ENCODE measurements at places on chromosomes 12 and 14. TPM values are rescaled to one million over a fixed set of nuclear protein-coding genes. Genes with fewer than 3 reads are reported as not detected.

- H3K36me3 ChIP-seq = no peaks in the 10 kb centered on the region
- H3K4me1 ChIP-seq = no peaks in the 10 kb centered on the region
- no peaks in the 10 kb centered on the region for H3K27me3 ChIP-seq
Observed at GRCh38 chr12:79233341-79233781, 368.8 kb downstream of the SYT1 start.

GRCh38 chr12:57430112-57430930, 522 bp downstream of the R3HDM2 start:
- peak overlapping the region; percentile 98 for H3K4me3 ChIP-seq
- DNase-seq = peak; percentile 56
- H3K27me3 ChIP-seq = no peaks in the 10 kb centered on the region
- peaks cover 39% of the 10 kb centered on the region for H3K4me1 ChIP-seq
- peaks cover 8% of the 10 kb centered on the region for H3K36me3 ChIP-seq
- peak overlapping the region; percentile 100 for H3K27ac ChIP-seq

DNA sequence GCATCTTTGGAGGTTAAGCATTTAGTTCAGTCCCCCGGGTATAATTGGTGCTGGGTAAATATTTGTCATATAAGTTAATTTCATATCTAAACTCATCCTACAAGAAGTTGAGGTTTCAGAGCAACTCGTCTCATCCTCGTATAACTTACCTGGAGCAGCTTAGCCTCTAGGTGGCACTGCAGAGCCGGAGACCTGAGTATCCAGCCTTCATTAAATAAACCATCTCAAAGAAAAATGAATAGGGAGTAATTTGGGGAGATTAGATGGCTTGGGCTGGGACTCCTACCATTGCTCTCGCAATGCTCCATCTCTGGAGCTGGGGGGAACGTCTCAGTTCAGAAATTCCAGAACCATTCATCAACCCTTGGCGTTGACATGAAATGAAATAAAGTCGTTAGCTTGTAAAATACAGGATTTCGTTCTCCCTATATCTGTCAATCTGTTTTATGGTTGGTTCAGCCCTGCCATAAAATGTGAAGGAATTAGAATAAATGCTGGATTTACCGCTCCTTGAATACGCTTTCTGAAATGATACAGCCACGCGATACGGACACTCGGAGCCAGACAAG, 122.9 kb upstream of the TMEM132D start:
- H3K27ac ChIP-seq = no peak overlapping the region
- peak; percentile 65 for DNase-seq
- H3K4me1 ChIP-seq = no peaks in the 10 kb centered on the region

DNA sequence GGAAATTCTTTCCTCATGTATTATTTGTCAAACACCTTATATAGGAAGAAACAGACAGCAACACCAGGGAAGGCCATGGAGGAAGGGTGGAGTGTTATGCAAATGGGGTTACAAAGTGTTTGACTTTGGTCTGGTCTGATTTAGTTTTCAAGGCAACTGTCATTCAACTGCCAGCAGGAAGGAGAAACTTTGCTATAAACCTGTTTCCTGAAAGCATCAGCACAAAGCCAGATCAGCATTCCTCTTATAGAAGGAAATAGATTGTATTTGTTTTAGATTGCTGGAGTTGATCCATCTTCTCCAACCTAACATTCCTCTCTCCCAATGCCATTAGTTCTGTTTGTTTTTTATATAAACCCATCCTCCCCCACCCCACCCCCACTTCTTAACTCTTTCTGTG, 65.7 kb downstream of the STAB2 start:
- no peaks in the 10 kb centered on the region for H3K36me3 ChIP-seq
- H3K4me3 ChIP-seq = no peak overlapping the region
- H3K27ac ChIP-seq = no peak overlapping the region
- H3K4me1 ChIP-seq = peaks cover 6% of the 10 kb centered on the region
- no peak for DNase-seq

DNA sequence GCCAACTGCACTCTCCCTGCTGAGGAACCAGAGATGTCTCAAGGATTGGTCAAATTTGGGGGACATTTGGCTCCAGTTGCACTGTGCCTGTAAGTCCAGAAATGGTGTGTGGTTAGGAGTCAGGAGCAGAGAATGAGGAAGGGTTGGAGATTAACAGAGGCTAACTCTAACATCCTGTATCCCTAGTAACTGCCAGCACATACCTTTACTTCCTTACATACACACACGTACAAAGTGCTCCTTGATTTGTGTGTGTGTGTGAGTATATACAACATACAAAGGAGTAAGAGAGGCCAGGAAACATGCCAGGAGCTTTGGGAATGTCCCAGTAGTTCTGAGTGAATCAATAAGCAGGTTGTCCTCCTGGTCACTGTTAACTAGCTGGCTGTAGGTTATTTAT, 39.8 kb upstream of the NRXN3 start:
- H3K4me1 ChIP-seq = no peaks in the 10 kb centered on the region
- H3K27ac ChIP-seq = no peak overlapping the region
- DNase-seq = no peak
- H3K4me3 ChIP-seq = no peak overlapping the region

GSKIP gene
- 21.8 TPM for total RNA-seq
